ENCODE measurements at places on chromosomes 3 and 15.
A peak's percentile ranks its signal among the peaks of the same experiment; 100 is the strongest.

DNA sequence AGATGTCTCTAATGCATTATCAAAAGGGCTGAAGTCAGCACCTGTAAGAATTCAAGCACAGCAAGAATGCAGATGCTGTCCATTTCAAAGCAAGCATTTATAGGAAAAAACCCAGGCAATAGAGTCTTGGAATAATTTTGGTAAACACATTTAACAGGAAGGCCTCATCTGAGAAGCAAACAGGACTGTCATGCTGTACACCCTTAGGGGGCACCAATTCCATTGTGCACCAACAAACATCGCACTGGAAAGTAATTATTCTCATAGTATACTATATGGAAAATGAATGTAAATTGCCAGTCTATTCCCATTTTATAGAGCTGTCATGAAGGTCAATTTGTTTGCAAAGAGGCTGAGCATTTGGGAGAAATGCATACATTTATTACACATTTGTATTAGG is 247.3 kb upstream of the SUCLG2 start:
- no peak for DNase-seq

- DNase-seq = no peak
Measured at GRCh38 chr3:140727886-140728285, 50.0 kb downstream of the TRIM42 start.

DNA sequence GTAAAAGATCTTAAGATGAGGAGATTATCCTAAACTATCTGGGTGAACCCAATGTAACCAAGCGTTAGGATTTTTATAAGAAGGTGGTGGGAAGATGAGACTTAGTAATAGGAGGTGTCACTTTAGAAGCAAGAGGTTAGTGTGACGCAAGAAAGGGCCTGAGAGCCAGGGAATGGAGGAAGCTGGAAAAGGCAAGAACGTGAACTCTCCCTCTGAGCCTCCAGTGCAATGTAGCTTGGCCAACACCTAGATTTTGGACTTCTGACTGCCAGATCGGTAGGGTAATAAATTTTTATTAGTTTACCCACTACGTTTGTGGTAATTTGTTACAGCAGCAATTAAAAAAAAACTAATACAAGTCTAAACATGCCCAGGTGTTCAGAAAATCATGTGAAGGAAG is 20.8 kb upstream of the CNTN6 start:
- DNase-seq = no peak

GRCh38 chr3:72977060-72977808 is 19.4 kb upstream of the PPP4R2 start:
- no peak for DNase-seq

GRCh38 chr3:186425788-186426730 is 64.0 kb upstream of the DGKG start:
- DNase-seq = peak; percentile 13

DNA sequence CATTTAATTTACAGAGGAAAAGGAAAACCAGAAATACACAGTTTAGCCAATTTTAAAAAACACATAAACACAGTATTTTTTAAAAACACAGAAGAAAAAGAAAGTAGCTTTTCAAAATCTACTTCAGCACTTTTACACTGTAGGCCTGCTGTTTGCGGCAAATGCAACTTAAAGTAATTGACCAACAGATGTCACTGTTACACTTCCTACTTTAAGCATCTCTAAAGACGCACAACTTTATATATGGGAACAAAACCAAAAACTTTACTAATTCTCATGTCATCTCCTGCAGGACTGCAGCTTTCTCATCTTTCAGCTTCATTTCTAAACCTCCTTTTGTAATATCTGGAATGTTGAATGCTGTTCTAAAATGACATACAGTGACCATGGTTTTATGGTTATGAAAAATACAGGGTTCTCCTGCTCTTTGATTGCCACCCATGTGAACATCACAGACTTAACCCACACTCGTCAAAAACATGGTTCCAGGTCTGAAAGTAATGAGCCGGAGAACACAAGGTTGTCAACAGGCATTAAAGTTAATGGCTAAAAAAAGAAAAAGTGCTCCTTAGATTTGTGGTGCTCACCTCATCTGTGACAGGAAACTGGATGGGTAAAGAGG is 107.9 kb downstream of the FMN1 start:
- no peak for DNase-seq

GRCh38 chr3:73580343-73580742 is 44.4 kb downstream of the PDZRN3 start:
- DNase-seq = no peak

GRCh38 chr3:139627759-139628158 is 50.0 kb downstream of the NMNAT3 start:
- DNase-seq = no peak

DNA sequence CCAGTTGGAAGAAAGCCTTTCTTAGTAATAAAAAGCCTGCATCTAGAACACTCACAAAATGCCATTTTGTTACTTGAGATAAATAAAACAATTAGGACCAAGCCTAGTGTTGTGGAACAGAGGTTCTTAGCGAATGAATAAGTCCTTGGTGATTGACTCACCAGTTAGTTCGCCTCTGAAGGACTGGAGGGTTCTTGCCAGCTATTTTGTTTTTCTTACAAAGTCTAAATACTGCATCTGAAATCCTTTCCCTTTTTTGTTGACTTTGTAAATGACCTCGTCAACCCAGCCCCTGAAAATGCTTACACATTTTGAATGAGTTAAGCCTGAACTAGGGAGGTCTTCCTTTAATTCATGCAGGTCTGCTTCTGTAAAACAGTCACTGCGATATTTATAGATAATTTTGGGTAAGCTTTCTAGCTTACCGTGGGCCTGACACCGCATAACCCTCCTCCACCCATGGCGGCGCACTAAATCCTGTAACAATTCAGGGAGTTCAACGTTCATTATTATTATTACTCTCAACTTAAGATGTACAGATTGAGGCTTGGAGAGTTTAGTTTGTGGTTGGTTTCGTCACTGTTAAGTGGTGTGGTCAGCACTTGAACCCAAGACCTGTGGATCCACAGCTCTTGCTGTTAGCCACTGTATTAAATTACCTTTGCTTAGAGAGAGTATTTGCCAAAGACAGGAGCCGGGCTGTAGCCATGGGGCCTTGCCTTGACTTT is 45.0 kb upstream of the SACM1L start:
- DNase-seq = no peak

- no peak for DNase-seq
Measured at GRCh38 chr3:25520926-25521559, 93.0 kb downstream of the RARB start.

- DNase-seq = no peak
Measured at GRCh38 chr3:29245441-29245840, 35.4 kb upstream of the RBMS3 start.

- DNase-seq = no peak
Measured at GRCh38 chr3:89138048-89138447, 30.6 kb downstream of the EPHA3 start.

GRCh38 chr3:56862352-56863062 is 60.8 kb upstream of the ARHGEF3 start:
- DNase-seq = no peak

DNA sequence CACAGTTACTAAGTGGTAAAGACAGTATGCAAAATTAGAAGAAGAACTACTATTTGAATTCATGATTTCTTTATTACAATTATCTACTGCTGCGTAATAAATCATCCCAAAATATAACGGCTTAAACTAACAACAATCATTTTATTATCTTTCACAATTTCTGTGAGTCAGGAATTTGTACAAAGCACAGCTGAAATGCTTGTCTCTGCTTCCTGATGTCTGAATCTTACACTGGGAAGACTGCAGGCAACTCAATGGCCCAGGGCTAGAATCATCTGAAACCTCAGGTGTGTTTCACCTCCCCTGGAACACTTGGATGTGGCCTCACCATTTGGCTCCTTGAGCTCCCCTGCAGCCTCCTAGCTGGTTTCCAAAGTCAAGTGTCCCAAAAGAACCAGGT is 145.1 kb downstream of the MAGI1 start:
- no peak for DNase-seq

DNA sequence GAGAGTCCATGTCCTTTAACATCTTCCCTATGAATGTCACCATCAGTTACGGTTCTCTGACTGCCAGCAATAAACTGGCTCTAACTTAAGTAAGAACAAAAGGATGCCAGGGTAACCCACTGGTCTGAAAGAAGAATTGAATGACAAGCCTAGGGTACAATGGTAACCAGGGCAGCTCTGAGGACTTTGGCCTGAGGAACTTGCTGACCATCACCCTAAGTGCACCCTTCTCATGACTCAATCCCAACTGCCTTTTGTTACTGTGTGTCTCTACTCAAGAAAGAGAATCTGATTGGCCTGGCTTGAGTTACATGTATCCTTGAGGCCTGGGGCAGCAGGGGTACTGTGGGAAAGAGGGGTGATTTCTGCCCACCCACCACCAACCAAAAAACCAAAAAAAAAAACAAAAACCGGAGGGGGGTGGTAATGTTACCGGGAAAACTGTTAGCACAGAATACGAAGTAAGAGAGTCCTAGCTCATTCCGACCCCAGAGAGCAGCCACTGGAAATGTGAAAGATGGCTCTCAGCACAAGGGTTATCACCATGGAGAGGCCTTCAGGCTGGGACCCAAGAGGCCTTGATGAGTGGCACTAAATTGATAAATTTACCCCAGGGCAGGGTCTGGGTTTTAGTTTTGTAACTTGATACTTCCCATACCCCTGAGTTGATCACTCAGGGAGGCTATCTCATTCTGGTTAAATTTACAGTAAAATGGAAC is 9.3 kb upstream of the SLC28A1 start:
- no peak for DNase-seq

GRCh38 chr3:9146367-9147071 is 102.9 kb downstream of the SRGAP3 start:
- DNase-seq = no peak

DNA sequence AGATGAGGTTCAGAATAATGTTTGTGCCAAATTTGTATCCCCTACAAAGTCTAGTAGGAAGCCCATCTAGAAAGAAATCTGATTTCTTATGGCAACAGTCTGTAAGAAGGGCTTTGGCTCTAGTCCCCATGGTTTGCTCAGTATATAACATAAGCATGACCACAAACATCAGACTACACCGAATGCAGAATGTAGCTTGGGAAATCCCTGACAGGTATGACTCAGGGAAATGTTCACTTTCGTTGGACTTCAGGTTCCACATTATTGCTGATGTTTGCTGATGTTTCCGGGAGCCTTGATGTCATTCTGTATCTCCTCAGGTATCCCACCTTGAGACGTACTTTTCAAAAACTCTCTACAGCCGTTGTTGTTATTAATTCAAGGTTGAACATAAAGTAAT is 304.4 kb upstream of the TGFBR2 start:
- no peak for DNase-seq

GRCh38 chr15:78035861-78036476 is 41.5 kb downstream of the TBC1D2B start:
- DNase-seq = no peak

- DNase-seq = no peak
Measured at GRCh38 chr3:42028474-42028873, 62.7 kb upstream of the TRAK1 start.

DNA sequence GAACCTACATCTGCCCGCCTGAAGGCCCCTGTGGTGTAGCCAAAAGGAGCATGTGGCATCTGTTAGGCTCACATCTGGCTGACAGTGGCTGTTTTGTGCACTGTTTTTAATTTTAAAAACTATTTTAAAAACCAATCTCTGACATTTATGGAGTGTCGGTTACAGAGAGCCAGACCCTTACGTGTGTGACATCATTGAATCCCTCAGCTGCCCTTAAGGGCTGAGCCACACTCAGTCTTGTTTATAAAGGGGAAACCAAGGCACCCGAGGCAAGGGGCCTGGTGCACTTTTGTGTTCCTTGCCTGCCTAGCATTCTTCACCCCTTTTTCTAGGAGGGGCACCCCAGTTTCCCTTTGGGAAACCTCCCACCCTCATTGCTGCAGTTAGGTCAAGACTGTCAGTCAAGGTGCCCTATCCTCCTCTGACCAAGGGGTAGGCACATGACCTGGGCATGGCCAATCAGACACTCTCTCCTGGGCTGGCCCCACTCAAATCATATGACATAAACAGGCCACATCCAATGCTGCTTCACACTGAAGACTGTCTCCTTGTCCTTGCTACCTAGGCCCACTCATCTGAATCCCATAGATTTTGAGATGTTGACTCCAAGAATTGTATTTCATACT is 105.3 kb downstream of the LSM3 start:
- no peak for DNase-seq

- DNase-seq = no peak
Measured at GRCh38 chr3:170632780-170633179, 46.9 kb upstream of the SLC7A14 start.

DNA sequence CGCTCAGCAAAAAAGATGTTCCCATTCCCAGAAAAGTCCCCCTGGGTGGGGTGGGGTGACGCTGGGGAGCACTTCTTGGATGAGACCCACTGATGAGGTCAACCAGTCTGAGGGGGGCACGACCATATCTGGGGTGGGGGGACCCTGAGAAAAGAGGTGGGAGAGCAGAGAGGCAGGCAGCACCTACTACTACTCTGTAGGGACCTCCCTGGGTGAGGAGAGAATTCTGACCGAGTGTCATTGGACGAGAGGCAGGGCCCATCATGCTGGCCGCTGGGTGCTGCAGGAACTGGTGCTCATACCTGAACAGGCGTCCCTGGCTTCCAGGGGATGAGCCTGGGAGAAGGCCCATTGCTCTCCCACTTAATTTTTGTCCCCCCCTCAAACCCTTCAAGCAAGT is 158.8 kb downstream of the KLF13 start:
- DNase-seq = no peak
